ENCODE measurements at places on chromosomes 6 and 20. TPM values are rescaled to one million over a fixed set of nuclear protein-coding genes. Genes with fewer than 3 reads are reported as not detected.

Gene SLC18B1
- 12.3 TPM for total RNA-seq

Gene TM9SF4
- total RNA-seq: 40.5 TPM

Gene TRAM2
- 21.6 TPM for total RNA-seq

DNA sequence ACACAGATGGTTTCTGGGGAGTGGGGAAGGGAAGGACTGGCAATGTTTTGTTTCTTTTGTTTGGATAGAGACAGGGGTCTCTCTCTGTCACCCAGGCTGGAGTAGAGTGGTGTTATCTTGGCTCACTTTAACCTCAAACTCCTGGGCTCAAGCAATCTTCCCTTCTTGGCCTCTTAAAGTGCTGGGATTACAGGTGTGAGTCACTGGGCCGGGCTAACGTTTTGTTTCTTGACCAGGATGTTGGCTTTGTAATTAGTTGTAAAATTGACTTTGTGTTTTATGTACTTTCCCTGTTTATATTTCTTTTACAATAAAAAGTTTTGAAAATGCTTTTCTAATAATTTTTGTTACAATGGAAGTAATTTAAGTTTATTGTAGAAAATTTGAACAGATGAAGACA, 10.9 kb downstream of the SPATS1 start:
- no peak overlapping the region for H3K4me3 ChIP-seq
- no peak for DNase-seq
- no peak overlapping the region for H3K27ac ChIP-seq
- H3K27me3 ChIP-seq: no peaks in the 10 kb centered on the region
- H3K4me1 ChIP-seq: no peaks in the 10 kb centered on the region

DNA sequence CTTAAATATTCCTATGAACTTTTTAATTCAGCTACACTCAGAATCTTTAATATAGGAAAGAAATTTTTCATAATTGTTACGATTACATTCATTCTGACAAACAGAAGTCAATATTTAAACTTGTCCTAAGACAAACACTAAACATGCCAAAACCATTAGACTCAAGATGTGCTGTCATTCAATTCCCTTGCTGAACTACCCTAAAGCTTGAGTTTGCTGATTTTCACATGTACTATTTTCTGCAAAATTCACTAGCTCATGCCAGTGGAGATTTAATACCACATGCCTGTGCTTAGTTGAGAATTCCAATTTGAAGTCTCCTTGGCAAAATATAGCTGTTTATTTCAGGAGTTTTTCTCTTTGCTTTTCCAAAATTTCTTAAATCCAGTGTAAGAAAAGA, 448.0 kb downstream of the COL12A1 start:
- H3K27me3 ChIP-seq: no peaks in the 10 kb centered on the region
- H3K27ac ChIP-seq: no peak overlapping the region
- no peak overlapping the region for H3K4me3 ChIP-seq
- H3K36me3 ChIP-seq: no peaks in the 10 kb centered on the region
- H3K4me1 ChIP-seq: no peaks in the 10 kb centered on the region

DNA sequence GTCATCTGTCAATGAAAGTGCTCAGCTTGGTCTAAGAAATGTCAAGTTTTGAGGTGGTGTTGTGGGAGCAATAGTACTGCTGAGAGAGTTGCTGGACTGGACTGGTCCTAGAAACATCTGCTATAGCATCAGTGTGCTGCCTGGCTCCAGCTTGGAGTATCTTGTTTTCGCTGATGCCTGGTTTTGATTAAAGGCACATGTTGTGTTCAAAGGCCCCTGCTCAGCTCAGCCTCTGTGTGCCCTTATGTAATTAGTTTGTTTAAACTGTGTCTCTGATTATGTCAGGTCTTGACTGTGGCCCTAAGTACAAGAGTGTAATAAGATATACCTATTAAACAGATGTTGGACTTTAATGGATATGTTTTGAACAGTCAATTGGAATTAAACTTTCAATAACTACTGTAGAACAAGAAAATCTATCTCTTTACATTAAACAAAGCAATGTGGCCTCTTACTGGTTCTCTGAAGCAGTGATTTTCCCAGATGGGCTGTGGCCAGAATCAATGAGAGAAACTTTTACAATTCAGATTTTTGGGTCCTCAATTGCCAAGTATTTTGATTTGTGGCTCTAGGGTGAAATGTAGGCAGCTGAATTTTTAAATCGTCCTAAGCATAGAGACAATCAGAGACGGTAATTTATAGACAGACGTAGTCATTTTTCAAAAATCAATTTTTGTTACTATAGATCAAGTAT, 668.2 kb downstream of the DHX35 start:
- H3K27me3 ChIP-seq: no peaks in the 10 kb centered on the region
- H3K36me3 ChIP-seq: no peaks in the 10 kb centered on the region
- no peak overlapping the region for H3K27ac ChIP-seq
- H3K4me3 ChIP-seq: no peak overlapping the region
- no peaks in the 10 kb centered on the region for H3K4me1 ChIP-seq

DNA sequence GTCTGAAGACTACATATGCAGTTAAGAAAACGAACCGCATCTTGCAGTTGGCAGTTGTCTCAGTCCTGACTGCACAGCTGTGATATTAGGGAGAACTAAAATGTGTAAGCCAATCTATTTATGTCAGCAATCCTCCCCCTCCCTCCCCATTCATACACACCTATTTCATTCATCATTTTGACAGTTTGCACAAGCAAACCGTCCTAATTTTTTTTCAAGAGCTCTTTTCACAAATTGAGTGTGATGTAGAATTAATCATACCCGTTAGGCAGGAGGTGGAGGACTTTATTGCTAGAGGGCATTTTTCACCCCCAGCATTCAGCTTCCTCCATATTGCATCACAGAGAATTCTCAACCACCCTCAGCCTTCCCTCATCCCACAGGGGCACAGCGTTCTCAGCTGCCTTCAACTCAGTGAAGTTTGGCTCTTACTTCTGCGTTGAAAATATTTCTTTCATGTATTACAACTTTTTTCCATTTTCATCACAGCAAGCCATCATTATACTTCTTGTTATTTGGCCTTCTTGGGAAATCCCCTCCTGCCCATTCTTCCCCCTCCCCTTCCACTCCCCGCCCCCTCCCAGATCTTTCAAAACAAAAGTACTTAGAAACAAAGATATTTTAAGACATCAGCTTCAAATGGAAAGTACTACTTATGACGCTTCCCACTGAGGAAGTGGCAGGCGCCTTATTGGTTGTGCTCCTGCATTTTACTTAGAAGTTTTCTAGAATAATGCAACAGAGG, 37.5 kb downstream of the NOX3 start:
- peak; percentile 46 for DNase-seq
- H3K27me3 ChIP-seq: no peaks in the 10 kb centered on the region
- H3K36me3 ChIP-seq: no peaks in the 10 kb centered on the region
